ENCODE measurements at places on chromosomes 11 and 22.
A peak's percentile ranks its signal among the peaks of the same experiment; 100 is the strongest.

DNA sequence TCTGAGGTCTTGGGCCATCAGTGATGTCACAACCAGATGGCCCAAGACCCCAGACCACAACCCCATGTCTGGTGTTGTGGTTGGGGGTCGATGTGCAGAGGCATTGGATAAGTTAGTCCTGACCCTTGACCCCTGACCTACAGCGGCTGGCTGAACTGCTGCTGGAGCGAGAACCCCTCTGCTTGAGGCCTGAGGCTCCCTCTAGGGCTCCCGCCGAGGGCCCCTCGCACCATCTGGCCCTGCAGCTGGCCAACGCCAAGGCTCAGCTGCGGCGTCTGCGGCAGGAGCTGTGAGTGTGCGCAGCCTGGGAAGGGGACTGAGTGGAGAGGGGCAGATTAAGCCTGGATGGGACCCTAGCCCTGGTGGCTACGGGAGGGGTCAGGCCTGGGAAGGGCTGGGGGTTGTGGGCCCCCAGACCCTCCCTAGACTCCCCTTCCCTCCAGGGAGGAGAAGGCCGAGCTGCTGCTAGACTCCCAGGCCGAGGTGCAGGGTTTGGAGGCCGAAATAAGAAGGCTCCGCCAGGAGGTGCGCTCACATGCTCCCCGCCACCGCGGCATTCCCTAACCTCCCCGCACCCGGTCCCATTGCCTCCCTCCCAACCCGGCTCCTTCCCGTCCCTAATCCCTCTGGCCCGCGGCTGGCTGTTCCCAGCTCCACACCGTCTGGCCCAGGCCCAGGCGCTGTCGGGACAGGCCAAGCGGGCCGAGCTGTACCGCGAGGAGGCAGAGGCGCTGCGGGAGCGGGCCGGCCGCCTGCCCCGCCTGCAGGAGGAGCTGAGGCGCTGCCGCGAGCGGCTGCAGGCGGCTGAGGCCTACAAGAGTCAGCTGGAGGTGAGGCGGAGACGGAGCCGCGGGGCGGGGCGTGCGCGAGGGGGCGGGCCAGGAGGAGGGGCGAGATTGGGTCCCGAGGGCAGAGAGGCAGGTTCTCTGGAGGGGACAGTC is 2.1 kb downstream of the CCDC88B start:
- DNase-seq, result peak; percentile 92

GRCh38 chr11:118263112-118263511 is 985 bp downstream of the MPZL2 start:
- no peak for DNase-seq

- DNase-seq, result no peak
These were observed 48.5 kb downstream of the OR4D9 start for GRCh38 chr11:59559886-59560285.

- no peak for DNase-seq
These were observed 7.3 kb upstream of the SCGB1A1 start for GRCh38 chr11:62411524-62411923.

DNA sequence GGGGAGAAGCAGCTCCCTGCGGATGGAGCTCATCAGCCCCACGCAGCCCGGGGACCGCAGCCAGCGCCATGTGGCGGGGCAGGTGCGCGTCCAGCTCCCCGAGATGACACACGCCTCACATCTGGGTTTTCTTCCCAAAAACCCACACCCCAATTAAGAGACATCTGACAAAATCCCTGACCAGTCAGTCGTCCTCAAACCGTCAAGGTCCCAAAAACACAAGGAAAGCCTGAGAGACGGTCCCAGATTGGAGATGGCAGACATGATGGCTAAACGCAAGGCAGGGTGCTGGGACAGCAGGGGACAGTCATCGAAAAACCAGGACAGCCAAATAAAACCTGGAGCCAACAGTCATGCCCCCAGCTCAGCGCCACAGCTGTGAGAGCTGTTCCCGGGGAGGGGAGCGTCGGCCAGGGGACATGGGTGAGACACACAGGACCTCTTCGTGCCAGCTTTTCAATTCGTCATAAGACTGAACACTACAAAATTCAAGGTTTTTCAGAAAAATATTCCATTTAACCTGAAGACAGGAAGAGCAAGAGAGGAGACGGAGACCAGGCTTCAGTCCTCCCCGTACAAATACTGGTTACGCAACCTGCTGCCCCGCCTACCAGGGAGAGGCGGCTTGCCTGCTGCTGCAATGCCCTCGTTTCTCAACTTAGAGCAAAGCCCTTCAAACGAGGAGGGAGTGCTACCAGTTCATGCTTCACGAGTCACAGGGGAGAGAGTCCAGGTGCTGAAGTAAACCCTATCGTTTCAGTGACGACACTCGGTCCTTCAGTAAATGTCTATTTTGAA is 10.5 kb downstream of the TOLLIP start:
- no peak for DNase-seq

- no peak for DNase-seq
These were observed 660.3 kb downstream of the TBC1D22A start for GRCh38 chr22:47422736-47423135.

GRCh38 chr11:121443688-121444275 is 8.3 kb upstream of the SORL1 start:
- no peak for DNase-seq

- DNase-seq, result no peak
These were observed 14.6 kb upstream of the PHLDB1 start for GRCh38 chr11:118592616-118593367.

GRCh38 chr11:73048446-73048845 is 93.7 kb downstream of the FCHSD2 start:
- no peak for DNase-seq

DNA sequence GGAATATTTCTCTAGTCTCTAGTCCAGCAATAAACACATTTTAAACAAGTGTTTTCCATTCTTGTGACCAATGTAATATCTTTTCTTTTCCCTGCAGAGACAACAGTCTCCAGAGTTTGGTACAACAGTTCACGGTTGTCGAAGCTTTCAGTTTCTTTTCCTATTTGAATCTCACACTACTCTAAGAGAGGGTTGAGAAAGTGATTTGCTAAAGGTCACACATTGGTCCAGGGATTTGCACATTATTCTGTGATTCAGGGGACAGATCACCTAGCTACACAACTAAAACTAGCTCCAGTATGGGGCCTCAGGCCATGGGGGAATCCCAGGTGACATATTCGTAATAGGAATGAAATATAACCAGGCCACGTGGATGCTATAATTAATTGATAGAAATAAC is 132.5 kb downstream of the HIPK3 start:
- no peak for DNase-seq

DNA sequence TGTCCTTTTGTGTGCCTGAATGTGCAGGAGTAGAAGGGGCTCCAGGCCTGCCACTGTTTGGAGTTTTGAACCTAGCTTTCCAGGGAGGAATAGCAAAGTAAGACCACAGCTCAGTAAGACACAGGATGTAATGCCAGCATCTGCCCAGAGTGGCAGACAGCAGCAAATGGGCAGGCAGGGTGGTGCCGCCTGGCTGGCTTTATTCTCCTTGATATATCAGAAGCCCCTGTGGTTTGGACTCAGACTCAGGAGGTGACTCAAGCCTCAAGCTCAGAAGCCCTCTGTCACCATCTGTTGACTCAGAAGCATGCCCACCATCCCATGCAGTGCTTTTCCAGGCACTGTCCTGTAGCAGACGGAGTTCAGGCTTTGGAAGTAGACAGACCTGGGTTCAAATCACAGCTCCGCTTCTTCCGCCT is 72.7 kb upstream of the TTC12 start:
- no peak for DNase-seq

DNA sequence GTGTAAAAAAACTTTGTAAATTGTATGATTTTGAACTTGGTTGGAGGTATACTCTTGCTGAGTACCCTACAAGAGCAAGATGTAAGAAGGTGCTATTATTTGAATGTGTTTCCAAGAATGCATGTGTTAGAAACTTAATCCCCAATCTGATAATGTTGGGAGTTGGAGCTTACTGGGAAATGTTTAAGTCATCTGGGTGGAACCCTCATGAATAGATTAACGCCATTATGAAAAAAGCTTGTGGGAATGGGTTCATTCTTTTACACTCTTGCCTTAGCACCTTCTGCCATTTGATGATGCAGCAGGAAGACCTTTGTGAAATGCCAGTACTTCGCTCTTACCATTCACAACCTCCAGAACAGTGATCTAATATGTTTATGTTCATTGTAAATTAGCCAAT is 498.3 kb downstream of the TMEM135 start:
- no peak for DNase-seq

DNA sequence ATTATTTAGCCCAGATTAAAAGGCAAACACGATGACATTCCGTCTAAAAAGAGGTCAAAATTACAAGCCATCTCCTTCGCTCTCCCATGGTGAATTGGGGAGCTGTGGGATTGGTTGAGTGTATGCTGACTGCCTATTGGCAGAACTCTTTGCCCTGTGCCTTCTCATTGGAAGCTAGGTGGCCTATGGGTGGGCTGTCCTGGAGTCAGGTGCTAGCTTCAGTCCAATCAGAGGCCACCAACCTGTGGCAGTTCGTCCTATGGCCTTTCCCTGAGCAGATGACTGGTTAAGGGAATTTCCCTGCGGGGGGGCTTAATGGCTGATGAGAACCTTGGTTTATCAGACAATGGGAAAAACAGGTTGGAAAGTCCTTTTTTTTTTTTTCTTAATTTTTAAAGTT is 3.2 kb upstream of the MTMR3 start:
- no peak for DNase-seq

DNA sequence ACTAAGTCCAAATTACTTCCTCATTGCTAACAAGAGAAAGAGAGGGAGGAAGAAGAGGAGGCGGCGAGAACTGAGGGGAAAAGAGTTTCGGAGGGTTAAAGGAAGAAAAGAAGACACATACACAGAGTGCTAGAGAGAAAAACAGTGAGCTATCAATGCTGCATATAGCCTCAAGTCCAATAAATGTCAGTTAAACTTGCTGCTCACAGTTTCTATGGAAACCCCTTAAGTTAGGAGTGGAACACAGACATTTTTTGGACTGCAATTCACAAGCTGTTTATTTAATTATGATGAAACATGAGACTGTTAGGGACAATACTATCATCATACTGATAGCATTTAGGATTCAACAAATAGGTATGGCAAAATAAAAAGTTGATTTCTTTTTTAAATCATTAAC is 1320.4 kb downstream of the LRRC4C start:
- no peak for DNase-seq

DNA sequence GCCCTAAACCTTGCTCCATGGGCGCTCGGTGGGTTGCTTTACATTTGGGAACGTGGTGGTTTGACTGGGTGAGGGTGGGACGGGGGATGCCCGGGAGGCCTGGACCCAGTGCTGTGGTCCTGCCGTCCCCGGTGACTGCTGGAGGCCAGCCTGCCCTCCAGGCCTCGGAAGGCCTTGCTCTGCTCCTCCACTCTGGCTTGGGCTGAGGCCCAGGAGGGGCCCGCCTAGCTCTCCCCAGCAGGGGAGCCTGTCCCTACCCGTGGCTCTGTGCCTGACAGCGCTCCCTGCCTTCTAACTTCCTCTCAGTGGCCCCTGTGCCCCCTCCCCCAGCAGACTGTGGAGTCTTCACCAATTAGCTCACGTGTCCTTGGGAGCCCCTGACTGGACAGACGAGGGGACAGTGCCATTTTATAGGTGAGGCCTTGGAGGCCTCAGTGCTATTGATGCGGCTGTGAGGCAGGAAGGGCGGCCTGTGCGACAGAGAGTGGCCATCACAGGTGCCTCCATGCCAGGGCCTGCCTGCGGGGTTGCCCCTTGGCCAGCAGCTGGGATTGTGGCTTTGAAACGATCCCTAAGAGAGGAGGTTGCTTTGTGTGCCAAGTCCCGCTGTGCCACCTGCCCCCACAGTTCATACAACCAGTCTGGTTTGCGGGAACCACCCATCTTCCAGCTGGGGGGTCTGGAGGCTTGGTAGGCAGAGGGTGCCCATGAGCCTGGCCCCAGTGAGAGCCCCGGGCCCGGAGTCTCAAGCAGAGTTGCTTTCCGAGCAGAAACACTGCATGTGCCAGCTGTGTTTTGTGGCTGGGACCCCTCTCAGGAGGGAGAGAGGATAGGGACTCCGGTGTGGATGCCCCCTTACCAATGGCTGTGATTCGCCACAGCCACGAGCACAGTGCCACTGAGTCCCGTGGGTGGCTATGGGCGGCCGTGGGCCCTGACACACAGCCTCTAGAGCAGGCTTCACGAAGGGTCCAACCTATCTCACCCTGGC is 17.7 kb downstream of the TPCN2 start:
- DNase-seq, result no peak

DNA sequence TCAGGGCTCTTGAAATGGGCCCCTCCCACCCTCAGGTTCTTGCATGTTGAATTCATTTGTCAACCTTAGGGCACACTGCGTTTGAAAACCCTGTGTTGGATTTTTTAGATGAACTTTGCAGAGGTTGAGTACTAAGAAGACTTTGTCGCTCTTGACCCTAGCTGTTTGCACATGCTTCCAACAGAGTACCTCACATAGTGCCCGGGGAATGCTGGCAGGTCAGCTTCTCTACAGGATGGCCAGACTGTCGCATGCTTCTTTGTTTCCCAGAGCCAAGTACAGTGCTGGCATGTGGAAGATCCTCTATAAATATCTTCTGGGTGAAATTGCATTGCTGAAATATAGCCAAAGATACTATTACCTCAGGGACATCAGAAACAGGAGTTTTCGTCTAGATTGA is 59.9 kb downstream of the FAT3 start:
- DNase-seq, result no peak

Data from activated CD4-positive, alpha-beta T cell treated with anti-CD3 and anti-CD28 coated beads, Interleukin-2, amount 50 U/mL, for 1 hour (primary cell).